IPS-NIHi11 (cell line): ENCODE measurements at places on chromosomes 12 and 14.

- DNase-seq: no peak
These were observed 19.5 kb upstream of the CERS5 start for GRCh38 chr12:50186681-50187080.

GRCh38 chr12:44510510-44510909 is 365.6 kb downstream of the NELL2 start:
- DNase-seq: no peak

DNA sequence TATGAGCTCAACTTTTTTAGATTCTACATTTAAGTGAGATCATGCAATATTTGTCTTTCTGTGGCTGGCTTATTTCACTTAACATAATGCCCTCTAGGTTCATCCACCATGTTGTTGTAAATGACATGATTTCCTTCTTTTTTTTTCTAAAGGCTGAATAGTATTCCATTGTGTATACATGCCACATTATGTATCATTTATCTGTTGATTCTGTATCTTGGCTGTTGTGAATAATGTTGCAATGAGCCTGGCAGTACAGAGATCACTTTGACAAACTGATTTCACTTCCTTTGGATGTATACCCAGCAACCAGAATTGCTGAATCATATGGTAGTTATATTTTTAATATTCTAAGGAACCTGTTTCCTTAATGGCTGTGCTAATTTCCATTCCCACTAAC is 19.1 kb downstream of the FBXW8 start:
- no peak for DNase-seq

DNA sequence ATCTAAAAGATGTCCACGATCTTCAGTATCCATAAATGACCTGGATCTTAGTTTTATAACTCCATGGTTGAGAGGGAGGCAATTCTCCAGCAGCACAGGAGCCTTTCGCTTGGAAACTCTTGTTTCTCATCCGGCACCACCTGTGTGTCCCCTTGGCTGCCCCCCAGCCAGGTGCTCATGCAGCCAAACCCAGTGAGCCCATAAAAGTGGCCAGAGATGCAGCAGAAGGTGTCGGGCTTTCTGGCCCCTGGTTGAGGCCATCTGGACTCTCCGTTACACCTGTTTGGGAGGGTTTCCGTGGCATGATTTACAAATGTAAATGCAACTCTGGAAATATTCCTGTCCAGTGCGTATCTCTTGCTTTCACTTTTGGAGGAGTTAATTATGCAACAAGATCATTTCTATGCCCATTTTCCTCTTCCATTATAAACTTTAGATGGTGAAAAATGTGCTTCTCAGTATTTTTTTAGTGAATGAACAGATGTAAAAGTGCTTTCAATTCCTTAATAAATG is 291.1 kb downstream of the DIO2 start:
- DNase-seq: no peak

DNA sequence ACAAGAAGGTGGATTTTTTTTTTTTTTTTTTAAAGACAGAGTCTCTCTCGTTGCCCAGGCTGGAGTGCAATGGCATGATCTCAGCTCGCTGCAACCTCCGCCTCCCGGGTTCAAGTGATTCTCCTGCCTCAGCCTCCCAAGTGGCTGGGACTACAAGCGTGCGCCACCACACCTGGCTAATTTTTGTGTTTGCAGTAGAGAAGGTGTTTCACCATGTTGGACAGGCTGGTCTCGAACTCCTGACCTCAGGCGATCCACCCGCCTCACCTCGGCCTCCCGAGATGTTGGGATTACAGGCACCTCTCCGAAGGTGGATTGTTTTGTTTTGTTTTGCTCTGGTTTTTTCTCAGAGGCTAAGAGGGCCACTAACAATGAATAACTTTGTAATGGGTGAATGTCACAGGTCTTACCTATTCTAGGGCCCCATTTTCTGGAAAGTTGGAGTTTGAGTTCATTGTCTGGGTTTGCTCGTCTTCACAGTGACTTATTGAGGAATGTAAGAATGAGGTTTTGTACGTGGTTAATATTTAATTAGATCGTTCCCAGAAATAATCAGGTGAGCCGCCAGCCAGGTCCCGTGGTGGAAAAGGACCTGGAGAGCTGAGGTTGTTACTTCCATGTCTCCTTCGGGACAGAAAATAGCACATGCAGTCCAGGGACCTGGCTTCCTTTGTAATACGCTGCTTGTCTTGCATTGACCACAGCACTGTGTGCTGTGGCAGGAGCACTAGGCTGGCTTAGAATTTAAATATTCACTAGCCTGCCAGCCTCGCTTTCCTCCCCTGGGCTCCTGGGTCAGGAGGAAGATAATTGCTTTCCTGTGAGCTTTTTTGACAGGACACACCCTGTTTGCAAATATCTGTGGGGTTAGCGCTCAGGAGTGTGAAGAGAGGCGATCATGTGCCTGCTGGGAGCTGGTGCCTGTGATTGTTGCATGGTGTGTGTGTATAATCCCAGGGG is 2.3 kb downstream of the HIP1R start:
- DNase-seq: no peak

- DNase-seq: no peak
These were observed 3.7 kb downstream of the TMEM52B start for GRCh38 chr12:10182354-10183049.

DNA sequence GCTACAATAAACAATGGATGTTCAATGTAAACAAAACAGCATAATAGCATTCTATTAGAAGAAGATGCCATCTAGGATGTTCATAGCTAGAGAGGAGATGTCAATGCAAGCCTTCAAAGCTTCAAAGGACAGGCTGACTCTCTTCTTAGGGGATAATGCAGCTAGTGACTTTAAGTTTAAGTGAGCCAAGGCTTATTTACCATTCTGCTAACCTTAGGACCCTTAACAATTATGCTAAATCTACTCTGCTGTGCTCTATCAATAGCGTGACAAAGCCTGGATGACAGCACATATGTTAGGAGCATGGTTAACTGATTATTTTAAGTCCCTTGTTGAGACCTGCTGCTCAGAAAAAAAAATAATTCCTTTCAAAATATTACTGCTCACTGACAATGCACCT is 106.0 kb upstream of the SSTR1 start:
- no peak for DNase-seq

DNA sequence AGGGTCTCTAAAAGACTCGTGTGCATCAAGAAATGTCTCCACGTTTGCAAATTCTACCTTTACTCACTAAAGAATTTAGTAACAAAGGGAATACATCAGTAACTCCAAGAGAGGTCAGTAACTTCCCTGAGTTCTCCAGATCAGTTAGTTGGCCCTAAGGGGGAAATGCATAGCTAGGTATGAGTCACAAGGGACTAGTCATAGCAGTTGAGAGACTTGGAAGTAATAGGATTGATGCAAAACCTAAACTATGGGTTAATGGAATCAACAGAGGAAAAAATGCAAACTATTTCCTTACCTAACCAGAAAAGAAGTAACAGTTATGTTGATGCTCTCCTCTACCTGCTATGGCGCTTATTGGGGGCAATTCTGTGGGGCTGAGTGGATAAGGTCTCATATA is 148.8 kb upstream of the GARIN6 start:
- DNase-seq: no peak

DNA sequence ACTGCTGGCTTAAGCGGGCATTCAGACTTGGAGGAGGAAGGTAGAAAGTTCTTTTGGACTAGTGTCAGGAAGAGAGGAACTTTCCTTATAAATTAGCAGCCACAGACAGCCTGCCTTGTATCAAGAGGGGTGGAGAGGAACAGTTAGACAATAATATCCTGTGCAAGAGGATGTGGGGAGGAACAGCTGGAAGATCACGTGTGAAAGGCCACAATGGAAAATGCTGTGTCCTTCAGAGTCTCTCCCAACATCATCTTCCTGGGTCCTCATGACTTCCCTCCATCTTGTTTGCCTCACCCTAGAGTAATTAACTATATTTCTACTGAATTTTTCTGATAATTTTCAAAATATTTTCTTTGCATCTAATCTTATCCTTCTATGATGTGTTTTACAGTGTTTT is 117.4 kb downstream of the MGAT4C start:
- no peak for DNase-seq

GRCh38 chr12:31533470-31533869 is 57.5 kb downstream of the DENND5B start:
- DNase-seq: no peak

- DNase-seq: no peak
These were observed 234.3 kb downstream of the DACT1 start for GRCh38 chr14:58872061-58872460.

GRCh38 chr12:14946861-14947260 is 8.5 kb upstream of the ERP27 start:
- DNase-seq: no peak

GRCh38 chr12:31234053-31234840 is 91.7 kb downstream of the SINHCAF start:
- DNase-seq: no peak

GRCh38 chr12:3933074-3933818 is 60.0 kb upstream of the PARP11 start:
- DNase-seq: no peak

GRCh38 chr12:71955970-71956369 is 17.3 kb downstream of the TPH2 start:
- DNase-seq: no peak

GRCh38 chr12:47798382-47798948 is 21.2 kb downstream of the HDAC7 start:
- no peak for DNase-seq

DNA sequence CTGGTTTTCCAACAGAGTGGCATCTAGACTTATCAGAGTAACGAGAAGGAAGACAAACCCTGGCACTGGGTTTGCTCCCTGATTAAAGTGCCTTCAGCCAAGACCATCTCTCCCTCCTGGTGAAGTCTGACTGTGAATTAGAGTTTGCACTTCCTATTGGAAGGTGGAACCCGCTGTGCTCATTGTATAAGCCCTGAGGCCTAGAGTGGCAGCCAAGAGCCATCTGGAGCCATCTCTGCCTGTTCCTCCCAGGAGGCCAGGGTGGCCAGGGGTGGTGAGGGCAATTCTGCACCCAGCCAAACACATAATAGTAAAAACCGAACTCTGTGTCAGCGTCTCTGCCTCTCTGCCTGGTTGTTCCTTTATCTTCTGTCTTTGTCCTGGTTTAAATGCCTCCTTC is 25.0 kb downstream of the MFAP5 start:
- no peak for DNase-seq

DNA sequence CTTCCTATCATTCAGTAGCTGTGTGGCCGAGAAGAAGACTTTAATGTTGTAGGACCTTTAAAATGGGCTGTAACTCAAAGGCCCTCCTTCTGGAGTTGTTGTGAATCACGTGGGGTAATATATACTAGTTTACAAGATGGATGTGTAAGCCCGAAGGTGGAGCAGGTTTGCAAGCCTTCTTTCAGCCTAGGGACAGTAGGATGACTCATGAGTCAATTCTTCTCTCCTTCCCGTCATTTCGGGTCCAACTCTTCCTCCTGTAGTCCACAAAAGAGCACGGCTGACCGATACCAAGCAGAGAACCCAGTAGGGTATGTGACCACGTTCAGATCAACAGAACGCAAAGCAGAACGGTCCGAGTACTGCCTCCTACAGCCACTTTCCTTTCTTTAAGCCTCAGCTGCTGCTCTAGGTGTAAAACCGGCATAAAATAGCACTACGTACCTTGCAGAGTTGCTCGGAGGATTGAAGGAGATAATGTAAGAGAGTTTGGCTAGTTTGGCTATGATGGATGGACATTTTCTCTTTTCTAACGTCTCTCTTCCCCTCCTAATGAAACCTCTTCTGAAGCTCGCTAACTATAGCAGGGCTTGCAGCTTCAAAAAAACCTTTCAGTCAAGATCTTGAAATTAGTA is 1.3 kb upstream of the RASSF3 start:
- peak; percentile 67 for DNase-seq

GRCh38 chr14:77498120-77498979 is at the start of gene ISM2:
Gene ISM2 (minus strand): TSS chr14:77498816. CDS start chr14:77498793, 23 bp downstream.
- DNase-seq: peak; percentile 87

DNA sequence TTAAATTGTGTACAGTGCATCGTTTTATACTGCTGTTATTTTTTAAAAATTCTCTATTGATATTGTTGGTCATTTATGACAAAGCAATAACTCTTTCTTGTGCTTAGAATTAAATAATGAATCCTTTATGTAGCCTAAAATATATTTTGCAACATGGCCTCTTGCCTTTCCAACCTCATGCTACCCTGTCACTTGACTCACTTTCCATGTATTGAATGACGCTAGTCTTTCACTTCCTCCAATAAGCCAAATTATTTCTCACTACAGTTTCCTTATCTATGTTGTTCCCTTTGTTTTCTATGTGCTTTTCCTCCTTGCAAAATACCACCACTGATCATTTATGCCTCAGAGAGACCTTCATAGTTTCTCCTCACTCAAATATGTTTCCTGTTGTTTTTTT is 16.3 kb upstream of the EPYC start:
- no peak for DNase-seq

DNA sequence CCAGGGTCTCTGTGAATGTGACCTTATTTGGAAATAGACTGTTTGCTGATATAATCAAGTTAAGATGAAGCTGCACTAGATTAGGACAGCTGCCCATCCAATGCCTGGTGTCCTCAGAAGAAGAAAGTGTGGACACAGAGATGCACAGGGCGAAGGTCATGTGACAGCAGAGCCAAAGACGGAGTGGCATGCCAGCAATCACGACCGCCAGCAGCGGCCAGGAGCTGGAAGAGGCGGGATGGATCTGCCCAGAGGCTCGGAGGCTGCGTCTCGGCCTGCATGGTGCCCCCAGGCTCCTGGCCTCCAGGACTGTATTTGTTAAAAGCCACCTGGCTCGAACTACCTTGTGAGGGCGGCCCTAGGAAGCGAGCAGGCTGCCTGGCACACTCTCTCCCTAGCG is 76.5 kb downstream of the RFLNA start:
- DNase-seq: no peak

DNA sequence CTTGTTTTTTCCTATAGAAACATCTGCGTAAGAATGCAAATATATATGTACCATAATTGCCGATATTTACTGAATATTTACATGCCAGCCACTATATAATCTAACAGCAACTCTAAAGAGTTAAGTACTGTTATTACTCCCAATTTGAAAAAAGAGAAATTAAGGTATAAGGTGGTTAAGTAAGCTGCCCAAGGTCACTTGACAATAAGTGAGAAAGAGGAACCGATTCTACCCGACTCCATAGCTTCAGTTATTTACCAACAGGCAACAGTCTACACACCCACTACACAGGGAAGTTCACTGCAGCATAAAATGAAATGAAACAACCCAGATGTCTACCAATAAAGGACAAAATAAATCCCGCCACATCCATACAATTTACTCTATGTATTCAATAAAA is 1.1 kb downstream of the MIS18BP1 start:
- no peak for DNase-seq

- DNase-seq: no peak
These were observed 5.6 kb downstream of the TMED10 start for GRCh38 chr14:75170772-75171171.

DNA sequence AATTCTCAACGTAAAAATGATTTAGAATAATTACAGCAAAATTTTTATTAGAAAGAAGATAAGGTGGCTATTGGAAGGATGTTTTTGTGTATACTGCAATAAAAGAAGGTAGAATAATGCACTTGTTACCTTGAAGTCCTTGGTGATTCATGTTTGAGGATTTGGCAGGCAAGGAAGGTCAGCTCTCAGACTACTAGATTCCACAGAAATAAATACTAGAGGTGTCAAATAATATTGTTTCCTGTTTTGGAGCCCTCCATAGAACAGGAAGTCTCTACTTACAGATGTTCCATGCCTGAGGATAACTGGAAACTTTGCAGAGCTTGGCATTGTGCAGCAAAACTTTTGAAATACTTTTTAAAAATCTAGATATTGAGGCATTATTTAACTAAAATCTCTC is 284.3 kb upstream of the SYT1 start:
- DNase-seq: no peak

- no peak for DNase-seq
These were observed 200.5 kb downstream of the GXYLT1 start for GRCh38 chr12:41944216-41944615.
